NCI-H2227 treated with DMSO at 0.1 percent for 48 hours (cell line): ENCODE measurements at places on chromosomes 2 and 18.

GRCh38 chr2:219638948-219639755 is 11.7 kb downstream of the SLC4A3 start:
- no peak for DNase-seq

DNA sequence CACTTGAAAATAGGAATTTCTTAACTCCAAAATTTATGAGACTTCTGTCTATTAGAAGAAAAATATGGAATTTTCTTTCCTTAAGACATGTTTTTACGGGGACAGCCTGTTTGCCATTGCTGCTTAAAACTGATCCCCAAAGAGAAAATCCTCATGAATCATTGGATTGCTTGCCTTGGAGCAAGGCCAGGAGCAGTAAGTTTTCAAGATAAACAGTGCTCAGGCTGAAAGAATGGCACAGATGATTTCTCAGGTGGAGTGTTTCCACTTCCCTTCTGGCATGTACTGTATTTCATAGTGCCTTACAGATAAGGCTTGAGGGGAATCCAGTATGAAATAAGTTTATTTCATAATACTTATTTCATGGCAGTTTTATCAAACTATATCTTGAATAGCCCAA is 74.3 kb upstream of the MMADHC start:
- no peak for DNase-seq

- DNase-seq, result no peak
These were observed 359.2 kb upstream of the ID2 start for GRCh38 chr2:8322634-8323033.

- no peak for DNase-seq
These were observed 613.1 kb downstream of the ZEB2 start for GRCh38 chr2:143906850-143907249.

DNA sequence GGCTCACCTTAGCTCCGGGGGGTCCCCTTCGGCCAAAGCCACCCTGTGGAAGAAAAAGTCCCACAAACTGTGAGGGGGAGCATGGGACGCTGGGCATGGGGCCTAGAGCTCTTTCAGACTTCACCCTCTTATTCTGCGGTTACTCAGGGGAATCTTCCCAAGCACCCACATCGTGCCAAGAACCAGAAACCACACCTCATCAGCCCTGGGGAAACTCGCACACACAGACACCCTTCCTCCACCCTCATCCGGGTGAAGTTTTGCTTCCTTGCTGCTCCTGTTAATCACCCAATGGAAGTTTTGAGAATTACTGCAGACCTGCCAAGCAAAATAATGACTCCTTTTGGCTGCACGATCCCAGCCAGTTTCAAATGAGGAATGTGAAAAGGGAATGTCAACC is 59.1 kb downstream of the COL6A3 start:
- DNase-seq, result no peak

DNA sequence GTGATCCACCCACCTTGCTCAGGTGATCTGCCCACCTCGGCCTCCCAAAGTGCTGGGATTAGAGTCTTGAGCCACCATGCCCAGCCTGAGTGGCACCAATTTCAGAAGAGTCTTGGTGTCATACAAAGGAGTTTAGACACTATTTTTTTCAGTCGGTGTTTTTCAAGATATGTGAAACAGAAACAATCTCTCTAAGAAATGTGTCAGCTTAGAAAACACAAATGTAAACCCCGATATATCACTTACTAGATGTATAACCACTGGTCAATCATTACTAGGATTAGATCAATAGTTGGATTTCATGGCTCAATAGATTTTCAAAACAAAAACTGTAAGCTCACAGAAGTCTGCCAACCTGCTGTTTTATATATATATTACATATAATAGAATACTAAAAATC is 67.2 kb upstream of the FRZB start:
- no peak for DNase-seq

DNA sequence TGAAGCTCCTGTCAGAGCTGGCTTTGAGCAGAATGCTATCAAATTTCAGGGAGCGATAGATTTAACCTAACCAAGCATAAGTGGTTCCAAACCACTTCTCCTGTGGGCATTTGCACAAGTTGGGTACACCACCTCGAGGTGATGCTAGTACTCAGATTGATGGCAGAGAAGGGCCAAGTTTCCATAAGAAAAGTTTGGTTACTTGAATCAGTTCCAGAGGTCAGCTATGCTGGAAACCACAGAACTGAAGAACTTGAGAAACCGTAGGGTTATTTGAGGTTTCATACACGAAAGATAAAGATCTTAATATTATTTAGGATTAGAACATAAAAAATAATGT is 238.2 kb upstream of the SOX11 start:
- DNase-seq, result no peak

GRCh38 chr2:76478266-76479035 is 767.7 kb upstream of the GCFC2 start:
- DNase-seq, result no peak

DNA sequence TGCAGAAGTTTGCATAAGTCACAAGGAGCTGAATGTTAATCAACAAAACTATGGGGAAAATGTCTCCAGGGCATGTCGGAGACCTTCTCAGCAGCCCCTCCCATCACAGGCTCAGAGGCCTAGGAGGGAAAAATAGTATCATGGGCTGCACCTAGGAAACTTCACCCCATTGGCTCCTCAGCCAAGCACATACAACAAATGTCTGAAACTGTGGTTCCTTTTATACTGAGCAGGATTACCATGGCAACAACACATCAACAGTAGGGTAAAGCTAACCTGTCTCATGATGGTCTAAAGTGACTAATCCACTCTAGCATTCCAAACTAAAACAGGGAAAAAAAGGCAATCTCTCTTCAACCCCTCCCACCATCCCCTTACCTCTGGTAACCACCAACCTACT is 3.2 kb upstream of the NEMP2 start:
- DNase-seq, result no peak
